ENCODE measurements at places on chromosomes 4 and X.

DNA sequence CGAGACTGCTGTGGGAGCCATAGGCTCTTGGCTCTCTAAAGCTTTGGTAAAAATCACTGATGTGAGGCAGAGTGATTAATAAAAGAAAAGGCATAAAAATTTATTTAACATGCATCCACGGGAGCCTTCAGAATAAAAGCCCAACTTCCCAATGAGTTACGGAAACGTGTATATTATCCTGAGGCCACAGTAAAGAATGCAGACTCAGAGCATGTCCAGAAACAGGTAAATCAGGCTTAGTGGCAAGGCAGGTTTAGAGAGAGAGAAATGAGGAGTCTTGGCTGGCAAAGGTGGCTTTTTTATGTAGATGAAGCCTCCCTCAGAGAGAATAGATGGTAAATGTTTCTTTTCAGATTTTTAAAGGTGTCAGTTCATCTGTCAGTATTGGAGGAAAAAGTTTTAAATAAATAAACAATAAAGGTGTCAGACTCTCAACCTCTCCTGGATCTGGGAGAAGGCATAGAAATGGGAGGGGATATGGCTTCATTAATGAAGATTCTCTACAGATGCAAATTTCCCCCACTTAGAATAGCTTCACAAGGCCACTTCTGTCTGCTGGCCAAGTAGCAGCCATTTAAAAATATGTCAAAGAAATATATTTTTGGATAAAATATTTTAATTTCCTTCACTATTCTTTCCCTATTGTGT, 24.0 kb downstream of the C4orf51 start:
- no peak for DNase-seq

DNA sequence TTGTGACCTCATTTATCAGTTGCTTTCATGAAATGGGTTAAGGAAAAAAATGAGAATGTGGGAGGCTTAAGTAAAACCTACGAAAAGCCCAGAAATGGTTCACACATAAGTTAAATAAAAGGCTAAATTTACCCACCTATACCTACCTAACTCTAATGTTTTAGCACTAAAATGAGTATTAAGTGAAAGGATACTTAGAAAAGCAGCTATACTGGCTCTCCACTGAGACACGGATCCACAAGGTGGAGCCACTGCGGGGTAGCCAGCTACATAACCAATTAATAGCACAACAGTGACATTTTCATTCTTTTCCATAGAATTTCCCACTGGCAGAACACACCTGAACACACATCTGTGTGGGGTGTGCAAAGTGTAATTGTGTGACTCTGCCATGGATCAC, 101.9 kb downstream of the MAML3 start:
- DNase-seq, result no peak

DNA sequence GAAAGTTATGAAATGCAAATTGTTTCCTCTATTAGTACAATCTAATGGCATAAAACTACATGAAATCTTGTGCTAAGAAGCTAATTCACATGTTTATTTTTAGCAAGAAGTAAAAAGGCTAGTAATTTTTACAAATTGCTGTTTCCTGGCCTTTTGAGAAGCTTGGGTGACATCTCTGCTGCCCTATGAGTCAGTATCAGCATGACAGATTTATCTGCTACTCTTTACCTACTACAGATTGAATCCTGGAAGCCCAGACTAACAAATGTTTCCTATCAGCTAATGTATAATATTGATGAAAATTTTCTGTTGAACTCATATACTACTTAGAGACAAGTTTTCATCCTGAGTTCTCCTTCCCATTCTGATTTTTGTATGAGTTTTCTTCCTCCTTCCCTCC, 232.4 kb downstream of the DCTD start:
- no peak for DNase-seq

DNA sequence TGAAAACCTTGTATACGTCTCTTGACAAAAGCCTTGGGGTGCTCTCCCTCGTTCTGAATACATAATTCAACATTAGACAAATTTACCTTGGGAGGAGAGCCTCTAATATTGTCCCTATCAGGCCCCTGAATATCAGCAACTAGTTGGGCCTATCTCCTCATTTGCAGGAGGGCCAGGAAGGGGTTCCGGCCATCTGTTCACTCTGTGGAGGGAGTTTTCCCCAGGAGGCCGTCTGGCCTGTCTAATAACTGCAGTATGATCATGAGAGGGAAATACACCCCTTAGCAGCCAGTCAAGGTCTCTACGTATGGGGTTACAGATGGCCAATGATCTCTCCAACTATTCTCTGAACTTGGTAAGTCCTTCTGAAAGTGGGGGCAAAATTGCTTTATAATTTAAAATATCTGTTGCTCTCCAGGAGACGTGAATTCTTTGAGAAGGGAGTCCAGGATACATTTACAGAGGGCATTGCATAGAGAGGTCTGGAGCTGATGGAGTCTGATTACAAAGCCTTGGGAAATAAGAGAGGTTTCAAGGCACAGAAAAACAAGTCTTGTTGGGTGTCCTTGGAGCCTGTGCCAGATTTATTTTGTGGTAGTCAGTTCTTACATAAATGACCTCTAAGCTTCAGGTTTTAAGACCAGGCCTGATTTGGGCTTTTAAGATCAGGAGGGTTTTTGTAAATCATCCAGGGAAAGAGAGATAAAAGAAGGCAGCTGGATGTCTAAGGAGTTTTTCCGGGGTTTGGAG, 48.2 kb upstream of the UXT start:
- no peak for DNase-seq

DNA sequence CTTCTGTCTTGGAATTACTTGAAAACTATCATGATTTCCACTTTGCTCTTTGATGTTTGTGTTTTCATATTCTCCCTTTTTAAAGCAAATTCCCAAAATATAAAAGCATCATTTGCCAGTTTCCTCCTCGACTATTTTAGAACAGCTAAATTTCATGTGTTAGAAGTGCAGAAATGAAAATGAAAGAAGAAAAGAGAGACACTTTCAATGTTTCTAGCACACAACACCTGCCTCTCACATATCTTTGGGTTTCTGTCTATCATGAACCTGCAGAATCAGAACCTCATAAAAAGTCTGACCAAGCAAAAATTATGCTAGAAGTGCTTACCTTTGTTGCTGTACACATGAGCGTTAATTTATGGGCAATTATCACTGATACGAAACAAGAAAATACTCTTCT, 1.9 kb upstream of the NEUROG2 start:
- DNase-seq, result no peak

GRCh38 chrX:29447867-29448266, 767.5 kb upstream of the MAGEB2 start:
- DNase-seq, result no peak

DNA sequence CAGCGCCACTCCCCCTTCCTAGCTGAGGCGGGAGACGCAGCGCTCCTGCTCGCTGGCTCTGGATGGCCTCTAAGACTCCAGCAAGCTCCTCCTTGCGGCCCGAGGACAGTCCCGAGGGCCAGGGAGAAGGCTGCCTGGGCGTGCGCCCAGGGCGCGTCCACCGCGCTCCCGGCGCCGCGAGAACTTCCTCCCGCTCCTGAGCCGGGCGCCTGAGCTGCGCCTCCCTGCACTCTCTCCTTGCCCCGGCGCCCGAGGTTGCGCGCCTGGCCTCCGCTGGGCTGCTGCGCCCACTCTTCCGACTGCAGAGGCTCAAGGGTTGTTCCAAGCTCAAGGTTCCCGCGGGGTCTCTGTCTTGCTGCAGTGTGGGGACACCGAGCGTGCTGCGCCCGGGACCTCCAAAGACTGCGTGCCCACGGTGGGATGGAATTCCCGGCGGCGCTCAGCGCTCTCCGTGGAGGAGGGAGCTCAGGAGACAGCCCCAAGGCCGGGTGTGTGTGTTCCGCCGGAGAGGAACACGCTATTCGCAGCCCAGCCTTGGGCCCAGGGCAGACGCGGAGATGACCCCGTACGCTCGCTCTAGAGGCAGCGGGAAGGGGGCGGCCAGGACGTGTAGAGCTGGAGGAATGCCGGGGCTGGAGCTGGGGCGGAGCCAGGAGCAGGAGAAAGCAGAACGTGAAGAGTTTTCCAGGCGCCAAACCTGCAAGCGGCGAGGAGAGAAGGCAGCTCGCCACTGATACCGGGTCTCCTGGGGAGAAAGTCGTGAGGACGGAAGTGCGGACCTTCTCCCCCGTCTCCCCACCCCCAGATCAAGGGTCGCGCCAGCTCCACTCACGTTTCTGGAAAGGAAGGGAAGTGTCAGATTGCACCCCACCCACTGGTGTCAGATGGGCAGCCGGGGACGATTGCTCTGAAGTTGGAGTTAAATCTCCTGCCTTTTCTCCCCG, at the start of gene ARHGAP6:
TSS of gene ARHGAP6 (minus strand) at position 753 of the 944 bp plus-strand sequence. CDS start 1,092 bp downstream, outside the sequence.
- no peak for DNase-seq

GRCh38 chr4:9874385-9874784, 93.0 kb downstream of the DRD5 start:
- DNase-seq, result no peak

DNA sequence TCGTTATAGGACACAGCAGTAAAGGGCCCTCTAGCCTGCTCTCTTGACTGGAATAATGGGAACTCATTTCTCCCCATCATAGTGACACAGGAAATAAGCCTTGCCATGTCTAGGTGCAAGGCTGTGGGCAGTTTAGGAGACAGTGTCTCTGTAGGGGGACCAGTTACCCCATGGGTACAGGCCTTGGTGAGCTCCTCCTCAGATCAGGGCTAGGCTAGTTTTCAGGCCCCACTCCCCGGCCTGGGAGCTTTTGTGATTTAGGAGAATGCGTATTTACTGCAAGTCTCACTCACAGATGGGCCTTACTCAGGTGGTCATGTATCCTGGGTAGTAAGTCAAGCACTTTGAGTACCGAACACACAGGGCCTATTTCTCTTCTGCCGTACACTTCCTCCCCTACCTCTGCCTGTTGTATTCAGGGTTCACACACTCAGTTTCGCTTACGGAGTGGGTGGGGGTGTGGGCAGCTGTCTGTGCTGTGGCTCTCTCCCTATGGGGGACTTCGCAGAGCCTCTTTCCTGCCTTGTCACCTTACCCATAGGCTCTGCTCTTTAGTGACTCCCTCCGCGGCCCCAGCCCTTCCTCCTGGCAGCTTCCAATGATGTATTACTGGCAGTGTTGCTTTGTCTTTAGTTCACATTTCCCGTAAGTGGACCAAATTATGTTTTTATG, 34.2 kb downstream of the FAM193A start:
- DNase-seq, result peak; percentile 87

- no peak for DNase-seq
Measured at GRCh38 chr4:84239278-84239845, 259.7 kb downstream of the NKX6-1 start.

DNA sequence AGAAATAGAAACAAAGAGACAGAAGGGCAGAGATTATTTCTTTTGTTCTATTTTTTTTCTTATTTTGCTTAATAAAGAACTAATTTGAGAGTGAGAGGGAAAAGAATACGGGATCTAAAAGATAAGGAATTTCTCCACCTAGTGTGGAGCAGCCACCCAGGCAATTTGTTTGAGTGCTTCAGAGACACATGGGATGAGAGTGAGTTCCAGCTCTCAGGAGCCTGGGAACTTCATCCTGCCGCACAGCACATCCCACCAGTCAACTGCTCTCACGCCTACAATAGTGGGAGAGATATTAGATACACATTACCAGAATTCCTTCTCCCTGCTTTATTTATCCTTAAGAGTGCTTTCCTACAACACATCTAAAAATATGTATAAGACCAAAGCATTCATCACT, 946.4 kb downstream of the PDHA2 start:
- no peak for DNase-seq

- DNase-seq, result no peak
Measured at GRCh38 chr4:63211776-63212479, 1197.3 kb downstream of the TECRL start.

DNA sequence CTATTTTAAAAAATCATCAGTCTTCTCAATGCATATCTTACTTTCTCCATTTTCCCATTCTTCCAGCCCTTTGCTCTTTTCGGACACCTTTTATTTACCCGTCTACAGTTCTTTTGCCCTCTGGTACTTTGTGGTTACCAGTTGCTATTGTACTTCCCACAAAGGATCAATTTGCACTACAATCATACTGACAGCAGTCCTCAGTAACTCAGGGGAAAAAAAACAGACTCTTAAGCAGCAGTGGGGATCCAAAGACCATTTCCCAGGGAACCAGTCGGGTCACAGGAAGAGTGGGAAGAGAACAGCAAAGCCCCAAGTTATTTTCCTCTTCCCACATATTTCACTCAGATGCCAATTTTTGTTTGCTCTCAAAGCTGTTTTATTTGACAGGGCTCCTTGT, 23.1 kb downstream of the DMD start:
- DNase-seq, result no peak

- no peak for DNase-seq
Measured at GRCh38 chrX:53186351-53186750, 38.7 kb downstream of the KDM5C start.

DNA sequence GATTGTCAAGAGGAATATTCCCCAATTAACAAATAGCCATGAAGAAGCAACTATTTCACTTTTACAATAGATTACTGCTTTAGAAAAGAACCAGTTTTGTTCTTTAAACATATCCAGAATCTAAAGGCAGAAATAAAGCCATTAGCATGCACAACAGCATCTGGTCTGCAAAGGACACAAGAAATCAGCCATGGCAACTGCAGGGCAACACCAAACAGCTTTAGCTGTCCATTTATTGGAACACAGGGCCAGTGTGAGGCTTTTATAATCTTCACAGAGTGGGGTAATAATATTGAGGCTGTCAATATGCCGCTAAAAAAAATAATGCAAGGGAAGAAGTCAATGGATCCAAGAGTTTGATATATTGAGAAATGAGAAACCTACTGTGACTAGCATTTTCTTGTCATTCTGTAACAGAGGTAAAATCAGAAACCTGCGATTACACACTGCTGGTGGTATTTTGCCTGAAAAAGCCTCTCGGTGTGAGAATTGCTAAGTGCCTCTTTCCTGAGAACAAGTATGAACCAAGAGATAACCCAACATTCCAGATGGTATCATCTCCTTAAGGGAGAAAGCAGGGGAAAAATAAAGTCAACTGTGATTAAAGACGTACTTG, 2.7 kb upstream of the BANK1 start:
- DNase-seq, result no peak

GRCh38 chr4:20995015-20995414, 294.8 kb downstream of the PACRGL start:
- no peak for DNase-seq

- DNase-seq, result no peak
Measured at GRCh38 chrX:41391606-41392005, 55.5 kb upstream of the NYX start.

- DNase-seq, result no peak
Measured at GRCh38 chrX:107117993-107118321, 665 bp downstream of the RBM41 start.

DNA sequence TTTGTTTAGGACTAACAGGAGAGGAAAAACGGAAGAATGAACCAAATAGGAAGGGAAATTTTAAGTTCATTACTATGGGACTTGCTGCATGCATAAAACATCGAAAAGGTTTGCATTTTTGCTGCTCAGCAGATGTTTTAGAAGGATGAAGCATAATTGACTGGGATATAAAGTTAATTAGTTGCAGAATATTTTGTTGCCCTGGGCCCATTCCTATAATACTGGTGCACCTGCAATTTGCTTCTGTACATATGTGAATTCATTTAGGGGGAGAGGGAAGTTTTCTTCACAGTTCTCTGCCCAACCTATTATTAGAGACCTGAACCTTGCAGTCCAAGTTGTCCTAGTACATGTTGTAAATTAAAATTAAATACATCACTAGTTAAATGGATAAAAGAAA, 232.0 kb downstream of the UGT8 start:
- DNase-seq, result no peak

- DNase-seq, result no peak
Measured at GRCh38 chr4:99649778-99650177, 7.8 kb downstream of the C4orf54 start.
